ENCODE measurements at places on chromosomes 1 and 21.

DNA sequence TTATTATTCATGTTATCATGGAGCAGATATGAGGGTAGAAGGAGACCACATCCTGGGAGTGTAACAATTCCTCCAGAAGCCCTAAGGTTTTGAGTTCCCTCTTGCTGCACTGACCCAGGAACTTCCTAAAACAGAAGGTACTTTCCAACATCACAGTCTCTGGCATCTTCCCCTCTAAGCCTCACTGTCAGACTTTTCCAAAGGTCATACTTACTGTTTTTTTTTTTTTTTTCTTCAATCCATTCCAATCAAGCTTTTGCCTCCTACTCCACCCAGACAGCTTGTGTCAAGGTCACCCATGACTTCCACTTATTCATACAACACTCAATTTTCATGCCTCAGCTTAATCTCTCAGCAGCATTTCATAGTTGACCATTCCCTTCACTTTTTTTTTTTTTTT is 18.4 kb upstream of the UQCRHL start:
- no peak for DNase-seq

GRCh38 chr21:25670726-25671125 is 31.7 kb downstream of the JAM2 start:
- DNase-seq: no peak

- no peak for DNase-seq
Measured at GRCh38 chr1:206579747-206580437, 32.4 kb downstream of the EIF2D start.

DNA sequence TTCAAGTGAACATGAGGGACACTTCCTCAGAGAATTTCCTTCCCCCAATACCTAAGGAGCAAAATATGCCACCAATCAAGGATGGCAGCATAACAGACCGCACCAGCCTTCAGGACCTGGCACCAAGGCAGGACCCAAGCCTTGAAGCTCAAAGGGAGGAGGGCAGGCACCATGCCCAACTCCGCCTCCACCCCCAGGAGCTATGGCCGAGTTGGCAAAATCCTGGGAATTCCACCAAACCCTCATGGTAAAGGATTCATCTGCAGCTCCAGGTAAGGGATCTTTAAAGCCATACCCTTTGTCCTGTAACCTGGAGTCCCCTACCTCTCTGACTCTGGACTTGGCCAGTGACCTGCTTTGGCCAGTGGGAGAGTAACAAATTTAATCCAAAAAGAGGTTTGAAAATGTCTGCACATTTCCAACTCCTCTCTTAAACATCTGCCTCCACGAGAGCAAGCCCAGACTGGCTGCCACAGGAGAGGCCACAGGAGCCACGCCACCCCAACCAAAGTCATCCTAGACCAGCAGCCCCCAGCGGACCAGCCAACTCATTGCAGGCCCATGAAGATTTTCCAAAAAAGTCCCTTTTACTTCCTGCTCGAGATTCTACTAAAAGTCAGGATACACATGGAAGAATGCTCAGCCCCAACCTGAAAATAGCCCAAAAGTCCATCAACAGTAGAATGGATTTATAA is 41.9 kb downstream of the NPHP4 start:
- no peak for DNase-seq

DNA sequence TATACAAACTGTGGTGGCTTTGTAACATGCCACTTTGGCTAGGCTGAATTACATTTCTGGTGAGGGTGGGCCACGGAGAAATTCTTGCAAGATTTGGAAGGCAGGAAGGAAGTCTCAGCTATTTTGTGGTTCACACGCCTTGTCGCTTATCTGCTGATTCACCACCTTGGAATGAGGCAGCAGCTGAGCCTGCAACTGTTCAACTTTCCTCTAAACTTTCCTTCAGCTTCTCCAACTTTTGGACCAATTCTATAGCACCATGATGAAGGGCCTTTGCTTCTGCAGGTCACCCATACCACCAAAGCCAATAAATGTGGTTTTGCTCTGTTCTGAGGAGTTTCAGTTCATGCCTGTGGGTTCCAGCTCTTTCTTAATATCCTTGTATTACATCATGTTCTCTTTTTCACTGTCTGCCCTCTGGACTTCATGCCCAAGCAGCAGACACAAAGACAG is 337.6 kb upstream of the SNX7 start:
- DNase-seq: no peak

GRCh38 chr1:246066573-246066972 is 440.5 kb downstream of the SMYD3 start:
- no peak for DNase-seq

DNA sequence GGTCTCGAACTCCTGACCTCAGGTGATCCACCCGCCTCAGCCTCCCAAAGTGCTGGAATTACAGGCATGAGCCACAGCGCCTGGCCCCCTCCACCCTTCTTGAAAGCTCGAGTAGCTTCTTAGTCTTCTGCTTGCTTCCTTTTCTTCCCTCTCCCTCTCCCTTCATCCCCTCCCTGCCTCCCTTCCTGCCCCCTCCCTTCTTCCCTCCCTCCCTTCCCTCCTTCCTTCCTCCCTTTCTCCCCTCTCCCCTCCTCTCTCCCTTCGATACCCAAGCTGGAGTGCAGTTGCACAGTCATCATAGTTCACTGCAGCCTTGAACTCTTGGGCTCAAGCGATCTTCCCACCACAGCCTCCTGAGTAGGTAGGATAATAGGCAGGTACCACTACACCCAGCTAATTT is 11.8 kb downstream of the KHDRBS1 start:
- no peak for DNase-seq

GRCh38 chr1:25068829-25069228 is 138.8 kb upstream of the RUNX3 start:
- no peak for DNase-seq

GRCh38 chr1:10778640-10779039 is 17.8 kb downstream of the CASZ1 start:
- no peak for DNase-seq
